ENCODE measurements at places on chromosomes 3 and 15.

- DNase-seq, result no peak
These were observed 18.4 kb upstream of the TIMP4 start for GRCh38 chr3:12177126-12177525.

DNA sequence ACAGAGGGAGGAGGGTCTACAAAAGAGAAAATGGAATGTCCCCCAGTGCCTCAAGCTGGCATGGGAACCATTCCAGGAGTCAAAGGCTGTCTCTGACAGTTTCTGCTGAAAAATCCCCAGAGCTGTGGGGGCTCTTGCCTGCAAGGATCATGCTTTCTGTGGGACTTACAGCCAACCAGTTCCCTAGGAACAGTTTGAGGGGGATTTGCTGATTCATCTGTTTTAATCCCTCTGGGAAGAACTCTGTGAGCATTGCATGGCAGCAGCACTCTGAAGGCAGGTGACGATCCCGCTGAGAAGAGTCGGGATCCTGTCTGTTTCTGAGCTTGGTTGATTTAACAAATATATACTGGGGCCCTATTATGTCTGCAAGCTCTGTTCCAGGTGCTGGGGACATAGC is 176.0 kb downstream of the SSR3 start:
- DNase-seq, result no peak

DNA sequence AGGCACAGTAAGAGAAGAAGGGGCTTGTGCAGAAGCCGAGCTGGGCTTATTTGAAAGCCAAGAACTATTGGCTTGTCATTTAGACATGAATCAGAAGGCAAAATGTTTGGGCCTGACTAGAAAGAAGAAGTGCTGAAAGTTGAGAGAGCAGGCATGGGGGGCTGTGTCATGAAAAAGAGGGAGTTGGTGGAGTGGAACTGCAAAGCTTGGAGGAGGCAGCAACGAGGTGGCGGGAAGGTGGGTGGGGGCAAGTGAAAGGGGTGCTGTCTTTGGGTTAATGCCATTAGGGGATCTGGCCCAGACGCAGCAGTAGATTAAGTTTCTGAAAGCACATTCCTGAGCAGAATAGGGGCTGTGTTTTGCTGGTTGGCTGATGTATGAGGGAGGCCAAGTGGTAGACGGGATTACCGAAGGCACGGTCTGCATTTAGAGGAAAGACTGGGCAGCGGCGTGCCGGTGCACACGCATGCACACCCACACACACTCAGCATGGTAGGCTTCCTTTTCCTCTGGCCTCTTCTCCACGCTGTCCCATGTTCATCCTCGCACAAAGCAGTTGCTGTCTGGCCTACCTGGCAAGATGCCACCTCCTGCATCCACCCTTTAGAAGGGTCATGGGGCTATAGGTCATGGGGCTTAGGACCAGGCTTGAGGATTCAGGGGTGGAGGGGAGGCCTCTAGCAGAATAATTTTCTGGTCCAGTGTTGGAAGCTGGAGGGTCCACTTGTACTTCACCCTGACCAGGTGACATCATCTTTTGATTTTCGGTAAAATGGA is 43.0 kb downstream of the BOC start:
- DNase-seq, result no peak

DNA sequence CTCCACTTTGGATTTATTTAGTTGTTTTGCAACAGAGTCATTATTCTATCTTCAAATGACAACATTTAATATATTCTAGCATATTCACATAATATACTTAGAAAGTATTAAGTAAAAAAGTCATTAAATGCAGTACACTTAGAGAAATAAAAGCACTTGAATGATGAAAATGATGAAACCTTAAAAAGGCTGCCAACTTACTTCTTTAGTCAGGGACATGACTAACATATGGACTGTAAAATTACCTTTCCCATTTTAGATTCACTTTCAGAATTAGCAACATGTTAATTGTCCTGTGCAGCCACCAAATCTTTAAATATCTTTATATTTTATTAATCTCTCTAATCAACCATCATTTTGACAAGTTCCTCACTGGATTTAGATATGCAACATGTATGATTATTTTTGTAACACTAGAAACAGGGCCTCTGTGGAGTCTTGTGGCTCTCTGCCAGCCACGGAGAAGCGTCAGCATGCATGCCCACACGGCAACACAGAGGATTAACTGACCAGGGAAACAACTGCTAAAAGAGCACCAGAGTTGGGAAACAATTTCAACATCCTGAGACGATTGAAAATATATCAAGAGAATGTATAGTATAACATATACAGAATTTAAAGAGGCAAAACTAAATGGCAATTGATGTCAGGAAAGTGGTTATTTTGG is 95.7 kb downstream of the ANO10 start:
- no peak for DNase-seq

DNA sequence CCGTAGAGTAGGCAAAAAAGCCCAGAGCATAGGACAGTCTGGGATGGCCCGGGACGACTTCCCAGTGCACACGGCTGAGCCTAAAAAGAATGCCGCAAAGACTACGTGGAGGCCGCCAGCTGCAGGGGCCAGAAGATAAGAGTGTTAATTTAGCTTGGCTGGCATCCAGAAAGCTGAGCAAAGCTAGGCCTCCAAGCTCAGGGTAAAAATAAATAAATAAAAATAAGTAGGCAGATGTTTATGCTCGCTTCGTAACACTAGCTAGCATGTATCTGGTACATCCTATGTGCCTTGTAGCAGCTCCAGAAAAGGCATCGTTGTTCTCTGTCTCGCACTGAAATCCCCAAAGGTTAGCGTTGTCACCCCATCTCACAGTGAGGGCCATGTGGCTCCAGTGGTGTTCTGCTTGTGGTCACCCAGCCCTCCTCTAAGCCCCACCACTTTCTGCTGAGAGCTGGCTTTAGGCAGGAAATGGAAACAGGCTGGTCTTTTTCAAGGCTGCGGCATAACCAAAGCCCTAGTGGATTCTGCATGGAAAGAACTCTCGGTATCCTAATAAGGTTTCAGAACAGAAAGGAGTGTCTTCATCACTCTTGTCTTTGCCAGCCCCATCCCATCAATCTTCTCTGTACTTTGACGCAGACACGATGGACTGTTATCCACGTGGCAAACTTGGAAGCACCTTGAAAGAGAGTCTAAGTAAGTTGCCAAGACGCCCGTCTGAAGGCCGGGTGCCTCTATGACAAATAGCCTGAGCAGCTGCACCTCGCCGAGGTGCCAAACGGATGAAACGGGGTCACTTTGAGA is 58.1 kb upstream of the MEF2A start:
- DNase-seq, result no peak

- DNase-seq, result no peak
These were observed 240.1 kb downstream of the ISL2 start for GRCh38 chr15:76576523-76577279.

DNA sequence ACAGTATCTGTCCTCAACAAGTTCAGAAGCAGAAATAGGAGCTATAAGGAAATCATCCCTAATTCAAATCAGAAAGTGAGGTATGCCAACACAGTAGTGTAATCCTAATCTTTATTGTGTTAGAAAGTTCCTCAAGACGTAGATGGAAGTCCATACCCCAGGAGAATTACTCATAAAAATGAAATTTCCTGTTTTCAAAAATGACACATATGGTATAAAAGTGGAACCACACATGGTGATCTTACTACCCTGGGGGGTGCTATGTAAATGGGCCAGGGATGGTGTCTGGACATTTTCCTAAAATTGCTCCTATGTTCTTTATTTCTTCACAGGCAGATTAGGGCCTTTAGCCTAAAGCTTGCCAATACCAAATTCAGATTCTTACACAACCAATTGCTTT is 204.1 kb downstream of the ARRDC4 start:
- no peak for DNase-seq

- no peak for DNase-seq
These were observed 196.0 kb downstream of the SUCLG2 start for GRCh38 chr3:67458408-67458807.

GRCh38 chr3:150779402-150779858 is 16.5 kb upstream of the SIAH2 start:
- DNase-seq, result no peak

GRCh38 chr3:149572796-149573414 is 84.9 kb downstream of the WWTR1 start:
- DNase-seq, result no peak

DNA sequence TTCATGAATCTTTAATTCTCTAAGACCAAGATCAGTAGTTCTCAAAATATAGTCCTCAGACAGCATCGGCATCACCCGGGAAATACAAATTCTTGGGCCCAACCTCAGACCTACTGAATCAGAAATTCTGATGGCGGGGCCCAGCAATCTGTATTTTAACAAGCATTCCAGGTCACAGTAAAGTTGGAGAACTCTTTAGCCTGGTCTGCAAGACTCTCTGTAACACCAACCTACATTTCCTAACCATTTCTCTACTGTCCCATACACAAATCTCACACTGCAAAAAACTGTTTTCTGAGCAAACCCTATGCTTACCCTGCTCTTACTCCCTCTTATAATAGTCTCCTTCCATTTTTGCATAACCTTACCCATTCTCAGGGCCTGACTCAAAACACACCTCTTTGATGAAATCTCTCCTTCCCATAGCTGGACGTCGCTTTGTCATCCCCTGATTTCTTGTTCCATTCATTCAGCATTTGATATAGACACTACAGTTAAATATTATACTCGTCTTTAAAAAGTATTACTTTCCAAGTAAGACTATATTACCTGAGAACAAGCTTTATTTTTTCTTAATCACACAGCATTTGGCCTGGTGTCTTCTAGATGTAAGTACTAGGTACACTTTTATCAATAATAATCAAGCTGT is 83.3 kb upstream of the MYO5C start:
- DNase-seq, result no peak

- no peak for DNase-seq
These were observed 233.2 kb downstream of the RPLP1 start for GRCh38 chr15:69685512-69686452.

- peak; percentile 31 for DNase-seq
These were observed 4.0 kb downstream of the LAMP3 start for GRCh38 chr3:183158551-183159006.

DNA sequence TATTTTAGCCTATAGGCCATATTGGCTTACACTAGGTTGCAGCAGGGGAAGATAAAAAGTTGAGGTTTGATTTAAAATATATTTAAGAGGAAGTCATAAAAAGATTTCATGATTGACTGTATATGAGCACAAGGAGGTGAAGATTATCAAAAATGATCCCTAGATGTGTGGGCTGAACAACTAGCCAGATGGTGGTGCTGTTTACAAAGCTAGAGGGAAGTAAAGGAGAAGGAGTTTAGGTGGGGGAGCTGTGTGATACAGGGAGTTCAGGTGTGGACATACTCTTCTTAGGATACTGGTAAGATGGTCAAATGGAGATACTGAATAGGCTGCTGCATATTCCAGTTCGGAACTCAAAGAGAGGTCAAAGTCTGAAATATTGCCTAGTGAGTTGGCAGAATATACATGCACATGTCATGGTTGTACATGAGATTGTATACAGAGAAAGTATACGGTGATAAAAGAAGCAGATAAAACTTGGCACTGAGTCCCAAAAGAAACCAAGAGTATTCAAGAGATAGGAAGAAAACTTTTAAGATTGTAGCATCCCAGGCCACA is 727.8 kb downstream of the NLGN1 start:
- DNase-seq, result no peak

DNA sequence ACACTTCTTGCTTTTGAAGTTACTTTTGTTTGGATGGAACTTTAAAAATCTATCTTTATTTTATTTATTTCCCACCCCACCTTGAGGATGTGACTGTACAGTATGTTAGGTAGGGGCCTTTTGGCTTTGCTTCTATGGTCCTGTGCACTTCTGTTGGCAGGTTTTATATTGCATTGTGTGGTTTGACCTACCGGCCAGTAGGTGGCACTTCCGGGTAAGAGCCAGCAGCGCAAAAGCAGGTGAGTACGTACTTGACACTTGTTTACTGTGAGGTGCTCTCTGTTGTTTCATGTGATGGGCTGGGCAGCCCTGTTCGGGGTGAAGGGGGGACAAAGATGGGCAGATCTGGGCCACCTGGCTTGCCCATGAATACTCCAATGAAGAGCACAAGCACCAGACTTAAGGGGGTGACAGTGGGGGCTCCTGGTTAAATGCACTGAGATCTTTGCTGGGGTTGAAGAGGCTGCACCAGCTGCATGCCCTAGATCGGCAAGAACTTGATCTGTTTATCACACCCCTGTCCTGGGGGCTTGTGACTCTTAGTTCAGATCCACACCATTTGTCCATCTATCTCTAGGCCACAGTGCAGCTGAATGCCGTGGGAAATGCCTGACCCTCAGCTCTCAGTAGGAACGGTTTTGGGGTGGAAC is 131.6 kb downstream of the NLGN1 start:
- no peak for DNase-seq

DNA sequence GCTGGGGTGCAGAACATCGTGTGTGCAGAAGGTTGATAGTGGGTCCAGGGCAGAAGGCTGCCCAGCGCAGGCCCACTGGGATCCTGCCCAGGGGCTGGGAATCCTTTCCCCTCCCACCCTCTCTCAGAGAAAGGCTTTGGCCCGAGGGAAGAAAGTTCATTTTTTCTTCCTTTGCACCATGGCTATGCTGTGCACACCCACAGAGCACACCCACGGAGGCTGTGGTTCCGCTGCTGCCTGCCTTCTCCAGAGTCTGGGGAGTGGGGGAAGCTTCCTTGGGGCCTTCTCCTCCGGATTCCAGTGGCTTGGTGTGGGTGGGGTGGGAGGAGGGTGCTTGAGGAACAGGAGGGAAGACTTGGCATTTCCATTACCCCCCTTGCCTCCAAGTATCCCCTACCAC is 7.0 kb upstream of the PRKCD start:
- no peak for DNase-seq

DNA sequence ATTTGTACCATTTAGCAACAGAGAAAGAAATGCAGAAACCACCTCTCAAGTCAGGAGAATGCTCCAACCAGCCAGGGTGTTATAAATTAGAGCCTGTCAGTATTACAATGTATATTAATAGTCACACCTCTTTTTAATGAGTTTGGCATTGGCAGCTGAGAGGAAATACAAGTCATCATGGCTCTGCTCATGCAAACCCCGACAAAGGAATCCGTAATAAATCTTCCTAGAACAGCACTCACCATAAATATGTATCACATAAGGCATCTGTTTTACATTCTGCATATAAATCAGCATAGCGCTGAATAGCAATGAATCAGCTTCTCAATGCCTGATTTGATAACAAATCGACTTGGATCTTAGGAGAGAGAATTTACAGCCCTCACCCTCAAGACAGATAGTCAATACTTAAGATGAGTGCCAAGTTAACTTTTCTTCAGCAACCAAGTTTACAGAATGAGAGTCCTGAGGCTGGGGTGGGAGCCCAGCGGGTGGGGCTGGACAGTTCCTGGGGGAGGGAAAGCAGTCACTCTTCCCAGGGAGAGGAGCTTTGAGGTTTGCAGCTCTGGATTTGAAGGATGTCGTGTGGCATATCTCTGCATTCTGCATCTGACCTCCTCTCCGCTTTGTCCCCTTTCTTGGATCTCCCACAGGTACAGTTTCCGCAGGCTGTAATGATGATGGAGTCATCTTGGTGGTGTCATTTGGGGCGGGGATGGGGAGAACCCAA is 1034.4 kb upstream of the NR2F2 start:
- DNase-seq, result no peak

DNA sequence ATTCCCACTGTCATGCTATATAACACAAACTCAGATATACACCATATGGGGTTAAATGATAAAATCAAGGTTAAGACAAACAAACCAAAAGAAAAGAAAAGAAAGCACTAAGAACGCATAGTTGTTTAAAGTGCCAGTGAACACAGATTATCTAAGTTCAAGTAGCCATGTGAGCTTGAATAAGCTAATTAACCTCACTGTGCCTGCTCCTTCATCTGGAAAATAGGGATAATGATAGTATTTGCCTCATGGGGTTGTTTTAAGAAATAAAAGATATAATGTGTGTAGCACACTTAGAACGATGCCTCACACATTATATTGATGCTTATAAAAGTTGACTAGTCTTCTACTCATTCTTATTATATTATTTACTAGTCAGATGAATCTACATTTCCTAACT is 72.6 kb upstream of the IL12A start:
- no peak for DNase-seq
